Left colon (tissue), 2 donors: ENCODE measurements at places on chromosomes 4 and X. TPM values are rescaled to one million over a fixed set of nuclear protein-coding genes. Genes with fewer than 3 reads are reported as not detected.

BCORL1 gene
- 12.2 TPM for total RNA-seq

DNA sequence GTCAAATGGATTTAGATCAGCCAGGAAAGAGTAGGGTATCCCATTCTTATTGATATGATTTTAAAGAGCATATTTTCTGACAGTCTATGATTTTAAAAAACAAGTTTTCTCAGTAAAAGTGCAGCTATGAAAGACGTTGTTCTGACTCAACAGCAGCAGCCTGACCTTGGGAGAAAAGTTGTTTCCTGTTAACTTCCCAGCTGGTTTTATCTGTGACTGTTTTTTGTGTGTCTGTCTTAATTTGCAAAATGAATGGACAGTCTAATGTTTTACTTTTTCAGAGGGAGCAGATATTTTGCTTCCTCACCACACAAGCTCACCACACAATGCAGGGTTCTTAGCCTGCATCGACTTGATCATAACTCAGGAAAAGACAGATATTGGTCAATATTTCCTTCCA, 764 bp upstream of the MTHFD2L start:
- DNase-seq, result no peak

- DNase-seq, result no peak
These were observed 38.3 kb upstream of the NDP start for GRCh38 chrX:44011506-44011905.

GRCh38 chr4:139902321-139903320, 237.0 kb downstream of the MGST2 start:
- DNase-seq, result no peak

- peak; percentile 60 for DNase-seq
These were observed 8.0 kb downstream of the AMOT start for GRCh38 chrX:112832481-112833095.

GRCh38 chr4:139247700-139248238, 32.3 kb downstream of the MGARP start:
- DNase-seq, result no peak

- no peak for DNase-seq
These were observed 721.7 kb downstream of the PCDH18 start for GRCh38 chr4:136810626-136811025.

CCNQ gene
- 21.8 TPM for total RNA-seq

- peak; percentile 28 for DNase-seq
These were observed 707 bp upstream of the UNC5C start for GRCh38 chr4:95549246-95550114.

DNA sequence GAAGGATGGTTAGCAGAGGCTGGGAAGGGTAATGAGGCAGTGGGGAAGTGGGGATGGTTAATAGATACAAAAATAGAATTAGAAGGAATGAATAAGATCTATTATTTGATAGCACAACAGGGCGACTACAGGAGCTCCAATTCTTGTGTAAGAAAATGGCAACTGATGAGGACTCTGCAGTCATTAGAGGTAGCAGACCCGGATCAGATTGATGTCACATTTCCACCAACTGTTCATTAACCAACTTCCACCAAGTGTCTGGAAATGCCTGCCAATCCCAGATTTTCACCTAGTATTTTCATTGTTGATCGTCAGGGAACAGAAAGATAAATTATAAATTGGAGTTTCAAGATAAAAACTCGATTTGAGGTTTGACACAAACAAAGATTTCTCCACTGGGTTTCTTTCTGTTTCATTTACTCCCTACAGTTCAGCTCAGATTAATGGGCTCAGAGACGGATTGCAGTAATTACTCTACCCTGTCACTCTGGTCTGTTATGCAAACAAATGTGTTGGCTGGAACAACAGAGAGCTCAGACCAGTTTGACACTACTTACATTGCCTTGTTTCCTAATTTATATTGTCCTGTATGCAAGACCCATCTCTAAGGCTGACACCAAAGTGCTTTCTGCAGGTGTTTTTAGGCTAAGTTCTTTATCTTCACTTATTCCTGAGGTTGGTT, 909.2 kb upstream of the PRKX start:
- no peak for DNase-seq

- DNase-seq, result no peak
These were observed 21.4 kb downstream of the SCARB2 start for GRCh38 chr4:76192236-76192635.

DOCK11 gene
- 4.3 TPM for total RNA-seq

GRCh38 chrX:69216911-69217310, 51.7 kb upstream of the PJA1 start:
- no peak for DNase-seq

DNA sequence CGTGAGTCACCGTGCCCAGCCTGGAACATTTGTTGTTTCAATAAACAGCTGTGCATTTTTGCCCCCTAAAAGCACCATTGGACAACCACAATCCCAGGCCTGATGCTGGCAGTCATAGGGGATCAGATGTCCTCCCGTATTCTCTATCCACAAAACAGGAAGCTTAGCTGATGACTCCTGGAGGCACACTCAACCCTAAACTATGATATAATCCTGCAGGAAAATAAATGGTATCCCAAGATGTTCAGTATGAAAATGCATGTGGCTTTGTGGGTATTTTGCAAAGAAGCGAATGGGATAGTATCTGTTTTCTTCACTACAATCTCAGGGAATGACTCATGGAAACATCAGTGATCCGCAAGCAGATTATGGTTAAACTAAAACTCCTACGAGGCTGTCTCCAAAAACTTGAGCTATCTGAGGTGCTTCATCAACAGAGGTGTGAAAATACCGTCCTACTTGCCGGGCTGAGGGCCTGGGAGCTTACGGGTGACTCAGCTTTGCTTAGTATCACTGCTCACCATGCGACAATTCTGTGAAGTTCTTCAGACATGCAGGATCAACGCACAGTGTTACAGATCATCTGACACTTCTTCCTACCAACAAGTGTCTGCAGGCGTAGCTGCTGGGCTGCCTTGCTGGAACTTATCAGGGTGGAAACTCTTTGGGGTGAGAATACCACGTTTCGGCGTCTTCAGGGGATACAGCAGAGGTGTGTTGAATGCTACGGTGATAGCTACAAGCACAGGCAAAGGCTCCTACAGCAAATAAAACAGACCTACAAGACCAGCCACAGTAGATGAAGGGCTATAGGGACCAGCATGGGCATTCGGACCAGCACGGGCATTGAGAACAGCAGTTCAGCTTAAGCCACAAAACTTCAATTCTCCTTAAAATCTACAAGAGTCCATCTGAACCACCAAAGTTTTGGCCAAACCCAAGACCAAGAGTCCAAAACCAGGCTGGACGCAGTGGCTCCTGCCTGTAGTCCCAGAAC, 148.5 kb downstream of the DHRSX start:
- DNase-seq, result no peak

FAM9B gene
- not detected for total RNA-seq

DNA sequence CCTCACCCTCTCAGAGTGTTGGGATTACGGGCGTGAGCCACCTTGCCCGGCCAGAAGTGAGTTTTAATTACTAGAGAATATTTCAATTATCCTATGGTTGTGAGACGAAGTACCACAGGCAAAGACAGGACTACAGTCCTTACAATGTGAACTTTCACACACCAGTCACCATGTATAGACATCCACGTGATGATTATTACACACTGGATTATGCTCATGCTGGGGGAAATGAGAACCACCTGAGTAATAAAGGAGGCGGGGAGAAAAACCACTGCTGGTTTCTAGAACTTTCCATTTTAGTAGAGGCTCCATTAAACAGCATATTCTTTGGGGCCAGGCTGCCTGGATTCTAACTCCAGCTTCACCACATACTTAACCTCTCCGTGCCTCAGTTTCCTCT, 42.5 kb upstream of the TLR2 start:
- no peak for DNase-seq

- DNase-seq, result no peak
These were observed 1157.2 kb upstream of the ADGRL3 start for GRCh38 chr4:60042941-60043340.

DNA sequence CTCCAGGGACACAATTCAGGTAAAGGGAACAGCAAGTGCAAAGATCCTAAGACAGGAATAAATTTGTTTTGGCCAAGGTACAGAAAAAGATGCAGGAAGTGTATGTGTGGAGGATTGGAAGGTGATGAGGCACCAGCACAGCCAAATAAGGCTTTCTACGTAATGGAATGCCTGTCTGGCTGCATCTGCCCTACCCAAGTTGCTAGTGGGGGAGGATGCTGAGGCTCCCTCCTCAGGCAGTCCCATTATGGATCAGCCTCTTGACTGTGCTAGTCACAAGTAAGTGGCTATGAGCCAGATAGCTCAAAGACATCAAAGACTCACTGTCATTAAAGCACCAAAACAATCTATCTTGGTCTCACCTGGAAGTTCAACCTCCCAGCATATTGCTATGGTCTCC, 300.9 kb upstream of the FAT4 start:
- no peak for DNase-seq

GRCh38 chr4:19721587-19721986, 530.1 kb upstream of the SLIT2 start:
- DNase-seq, result no peak

DNA sequence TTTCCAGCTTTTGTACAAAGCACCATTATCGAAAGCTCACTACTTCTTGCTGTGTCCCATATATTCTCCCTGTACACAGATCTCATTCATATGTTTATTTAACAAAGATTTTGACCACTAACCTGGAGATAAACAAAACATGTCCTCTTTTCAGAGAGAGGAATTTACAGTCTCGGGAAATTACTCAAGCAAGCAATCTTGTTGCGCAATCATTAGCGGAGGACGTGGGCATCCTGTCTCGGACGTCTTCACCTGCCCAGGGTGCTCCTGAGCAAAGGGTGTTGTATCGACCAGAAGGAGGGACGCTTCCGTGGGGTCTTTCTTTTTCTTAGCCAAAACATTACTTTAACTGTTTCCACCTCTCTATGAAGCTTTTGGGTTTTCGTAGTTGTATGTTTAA, 66.5 kb upstream of the CLCN4 start:
- no peak for DNase-seq
